ENCODE measurements at places on chromosomes 12 and 14.

- DNase-seq: no peak
These were observed 42.9 kb upstream of the FZD10 start for GRCh38 chr12:130119241-130119861.

- DNase-seq: no peak
These were observed 11.4 kb downstream of the CEP128 start for GRCh38 chr14:80930095-80930494.

GRCh38 chr12:8028267-8028666 lies 4.2 kb upstream of the FOXJ2 start:
- DNase-seq: no peak

- no peak for DNase-seq
These were observed 1.4 kb upstream of the WSCD2 start for GRCh38 chr12:108127654-108128053.

- no peak for DNase-seq
These were observed 280.0 kb upstream of the CRY1 start for GRCh38 chr12:107373238-107373809.

DNA sequence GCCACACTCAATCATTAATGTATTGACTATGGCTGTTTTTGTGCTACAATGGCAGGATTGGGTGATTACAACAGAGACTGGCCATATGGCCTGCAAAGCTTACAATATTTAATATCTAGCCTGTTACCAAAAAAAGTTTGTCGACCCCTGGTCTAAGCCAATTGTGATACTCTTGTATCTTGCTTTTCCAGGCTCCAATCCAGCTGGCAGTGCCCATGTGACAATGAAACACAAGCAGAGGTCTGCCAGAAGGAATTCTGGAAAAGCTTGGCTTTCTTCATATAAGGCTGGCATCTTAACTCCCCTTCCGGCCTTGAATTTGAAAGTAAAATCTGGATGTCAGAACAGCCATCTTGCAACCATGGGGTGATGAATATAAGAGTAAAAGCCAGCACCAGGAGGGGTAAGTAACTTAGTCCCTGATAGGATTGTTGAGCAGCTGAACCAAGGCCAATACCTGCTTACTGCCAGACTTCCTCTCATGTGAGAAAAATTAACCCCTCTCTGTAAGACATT lies 458.7 kb downstream of the TMTC2 start:
- DNase-seq: no peak

GRCh38 chr12:12123036-12123604 lies 52.4 kb downstream of the BCL2L14 start:
- no peak for DNase-seq

DNA sequence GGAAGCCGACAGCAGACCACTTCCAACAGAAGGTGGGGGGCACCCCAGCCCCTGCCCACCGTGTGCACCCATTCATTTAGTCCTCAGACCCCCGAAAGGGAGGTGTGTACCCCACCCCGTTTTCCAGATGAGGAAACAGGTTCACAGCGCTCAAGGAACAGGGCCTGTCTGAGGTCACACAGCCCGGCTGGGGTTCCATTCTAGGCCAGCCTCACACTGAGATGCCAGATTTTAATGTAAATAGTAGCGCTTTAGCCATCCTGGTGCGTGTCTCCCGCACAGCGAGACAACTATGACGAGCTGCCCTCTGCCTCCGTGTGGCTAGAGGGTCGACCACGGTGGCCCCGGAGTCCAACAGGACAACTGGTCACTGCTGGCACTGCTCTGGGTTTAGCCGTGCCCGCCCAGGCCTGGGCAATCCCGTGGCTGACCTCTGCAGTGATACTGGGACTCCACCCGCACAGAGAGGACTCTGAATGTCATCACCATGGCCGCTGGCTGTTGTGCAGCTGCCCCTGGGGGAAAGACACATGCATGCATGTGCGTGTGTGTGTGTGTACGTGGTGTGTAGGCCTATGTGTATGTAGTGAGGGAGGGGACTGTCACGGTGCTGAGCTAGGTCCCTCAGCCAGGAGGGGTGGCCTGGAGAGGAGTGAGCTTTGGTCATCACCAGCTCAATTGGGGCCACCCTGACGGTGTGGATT lies 31.6 kb downstream of the BEGAIN start:
- no peak for DNase-seq

GRCh38 chr14:30528119-30528518 lies 30.8 kb upstream of the G2E3 start:
- no peak for DNase-seq

GRCh38 chr14:103696466-103697071 lies 18.7 kb downstream of the XRCC3 start:
- peak; percentile 59 for DNase-seq

- no peak for DNase-seq
These were observed 170.4 kb upstream of the HIF1A start for GRCh38 chr14:61524936-61525292.

GRCh38 chr14:23079716-23080115 lies 15.2 kb downstream of the ACIN1 start:
- no peak for DNase-seq

DNA sequence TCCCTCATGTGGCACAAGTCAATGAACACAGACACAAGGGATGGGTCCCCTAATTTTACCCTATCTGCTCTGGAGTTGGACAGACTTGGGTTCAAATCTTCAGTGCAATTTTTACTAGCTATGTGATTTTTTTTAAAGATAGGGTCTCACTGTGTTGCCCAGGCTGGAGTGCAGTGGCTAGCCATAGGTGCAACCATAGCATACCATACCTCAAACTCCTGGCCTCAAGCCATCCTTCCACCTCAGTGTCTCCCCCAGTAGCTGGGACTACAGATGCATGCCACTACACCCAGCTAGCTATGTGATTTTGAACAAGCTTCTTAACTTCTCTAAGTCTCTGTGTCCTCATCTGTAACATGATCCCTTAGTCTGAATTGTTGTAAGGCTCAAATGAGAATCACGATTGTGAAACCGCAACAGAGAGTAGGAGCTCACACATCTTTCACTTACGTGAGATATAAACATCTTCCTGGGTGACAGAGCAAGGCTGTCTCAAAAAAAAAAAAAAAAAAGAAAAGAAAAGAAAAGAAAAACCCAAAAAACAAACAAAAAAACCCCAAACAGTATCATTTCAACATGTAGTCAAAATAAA lies 4.7 kb downstream of the CALCOCO1 start:
- DNase-seq: peak; percentile 8

DNA sequence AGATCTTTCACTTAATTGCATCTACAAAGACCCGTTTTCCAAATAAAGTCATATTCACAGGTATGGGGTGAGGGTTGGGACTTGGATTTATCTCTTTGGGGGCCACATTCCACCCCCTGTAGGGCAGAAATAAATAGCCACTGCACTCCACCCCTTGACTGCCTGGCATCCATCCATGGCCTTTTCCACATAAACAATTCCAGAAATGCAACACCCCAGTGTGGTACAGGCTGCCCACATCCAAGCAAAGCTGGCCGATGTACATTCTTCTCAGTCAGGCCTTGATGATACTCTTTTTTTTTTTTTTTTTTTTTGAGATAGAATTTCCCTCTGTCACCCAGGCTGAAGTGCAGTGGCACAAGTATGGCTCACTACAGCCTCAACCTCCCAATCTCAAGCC lies 12.9 kb downstream of the DGLUCY start:
- DNase-seq: no peak

DNA sequence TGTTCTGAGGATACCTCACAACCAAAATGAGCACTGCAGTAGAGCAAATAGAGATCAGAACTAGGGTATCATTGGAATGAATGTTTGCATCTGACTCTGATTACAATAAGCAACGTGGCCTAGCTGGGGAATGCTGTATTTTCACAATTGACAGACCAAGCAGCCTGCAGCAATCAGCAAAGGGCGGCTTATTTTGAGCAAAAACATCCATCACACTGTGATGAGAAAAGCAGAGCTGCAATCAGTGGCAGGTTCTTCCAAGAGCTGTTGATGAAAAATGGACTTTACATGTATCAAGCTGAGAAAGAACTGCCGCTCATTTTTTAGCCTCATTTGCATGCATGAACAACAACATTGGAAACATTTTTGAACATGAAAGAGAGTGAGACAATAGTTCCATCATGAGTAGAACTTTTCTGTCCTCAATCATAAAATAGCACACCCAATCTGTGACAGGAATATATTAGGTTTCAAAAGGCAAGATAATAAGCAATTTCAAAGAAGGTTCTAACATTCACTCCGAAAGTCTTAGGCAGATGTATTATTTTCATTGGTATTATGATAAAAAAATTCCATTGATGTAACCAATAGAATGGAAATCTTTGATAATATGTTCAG lies 249.7 kb upstream of the FBXO33 start:
- no peak for DNase-seq

DNA sequence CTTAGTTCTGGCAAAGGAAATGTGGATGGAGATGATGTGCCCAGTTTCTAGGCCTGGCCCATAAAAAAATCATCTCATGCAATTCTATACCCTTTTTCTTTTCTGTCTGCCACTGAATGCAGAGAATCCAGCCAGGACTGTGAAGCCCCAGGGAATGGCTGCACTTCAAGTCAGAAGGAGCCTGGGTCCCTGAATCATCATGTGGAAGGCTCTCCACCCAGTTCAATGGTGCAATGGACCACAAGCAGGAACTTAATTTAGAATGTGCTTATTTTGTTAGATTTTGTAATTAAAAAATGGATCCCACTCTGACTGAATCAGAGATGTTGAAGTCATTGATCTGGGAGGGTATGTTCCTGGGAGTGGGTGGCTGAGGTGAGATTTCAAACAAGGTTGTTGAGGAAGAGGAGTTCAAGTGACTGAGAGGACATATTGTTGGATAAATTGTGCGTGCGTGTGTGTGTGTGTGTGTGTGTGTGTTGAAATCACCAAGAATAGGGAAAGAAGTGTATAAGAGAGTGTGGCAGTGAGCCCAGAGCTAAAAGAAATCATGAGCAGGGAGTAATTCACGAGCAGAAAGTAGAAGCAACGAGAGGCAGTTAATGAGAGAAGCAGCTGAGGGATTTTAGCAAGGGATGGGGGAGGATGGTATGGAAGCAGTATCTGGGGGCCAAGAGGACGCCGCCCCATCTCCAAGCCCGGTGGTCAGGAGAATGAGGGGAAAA lies 125.4 kb downstream of the TMX1 start:
- DNase-seq: no peak

DNA sequence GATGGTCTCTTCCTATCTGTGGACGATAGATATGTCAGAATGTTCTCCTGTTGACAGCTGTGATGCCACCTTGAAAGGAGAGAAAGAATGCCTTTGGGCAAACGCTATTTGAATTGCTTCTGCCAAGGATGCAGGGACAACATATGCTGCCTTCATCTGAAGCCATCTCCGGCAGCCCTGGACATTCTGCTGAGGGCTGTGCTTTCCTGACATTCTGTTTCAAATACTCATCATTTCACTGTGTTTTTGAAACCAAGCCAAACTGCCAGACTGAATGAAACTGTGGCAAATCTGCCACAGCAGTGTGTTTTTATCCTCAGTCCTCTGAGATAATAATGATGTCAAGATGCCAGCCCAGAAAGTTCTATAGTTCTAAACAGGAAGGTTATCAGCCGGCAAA lies 85.8 kb upstream of the BCAT1 start:
- DNase-seq: no peak

- no peak for DNase-seq
These were observed 38.0 kb downstream of the IQSEC3 start for GRCh38 chr12:104551-105081.

- DNase-seq: no peak
These were observed 70.3 kb downstream of the SPPL3 start for GRCh38 chr12:120833849-120834248.

- no peak for DNase-seq
These were observed 189.7 kb downstream of the ETV6 start for GRCh38 chr12:11839091-11839641.

DNA sequence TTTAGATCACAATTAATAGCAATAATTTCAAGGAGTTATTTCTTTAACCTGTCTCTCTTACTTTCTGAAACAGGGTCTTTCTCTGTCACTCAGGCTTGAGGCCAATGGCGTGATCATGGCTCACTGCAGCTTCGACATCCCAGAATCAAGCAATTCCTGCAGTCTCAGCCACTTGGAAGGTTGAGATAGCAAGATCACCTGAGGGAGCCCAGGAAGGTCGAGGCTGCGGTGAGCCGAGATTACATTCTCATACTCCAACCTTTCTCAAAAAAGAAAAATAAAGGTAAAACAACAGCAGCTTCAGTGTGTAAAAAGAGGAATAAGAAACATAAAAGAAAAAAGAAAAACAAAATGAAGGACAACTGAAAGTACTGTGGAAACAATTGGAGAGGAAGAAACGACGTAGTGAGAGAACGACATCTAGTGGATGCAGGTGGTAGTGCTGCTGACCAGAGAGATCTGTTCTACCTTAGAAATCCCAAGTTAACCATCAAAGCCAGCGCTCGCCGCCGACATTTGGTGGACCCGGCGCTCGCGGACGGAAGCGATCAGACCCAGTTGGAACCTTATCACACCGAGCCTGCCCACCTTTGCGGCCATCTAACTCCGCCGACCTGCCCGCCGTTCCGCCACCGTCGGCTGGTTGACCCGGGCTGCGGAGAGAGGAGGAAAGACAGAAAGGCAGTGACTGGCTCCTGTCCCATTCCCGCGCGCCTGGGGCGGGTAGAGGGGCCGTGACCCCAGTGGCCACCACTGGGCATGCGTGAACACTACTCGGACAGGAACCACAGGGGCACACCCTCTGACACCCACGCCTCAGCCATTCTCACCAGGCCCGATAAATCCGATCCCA lies 196.1 kb downstream of the ALG10 start:
- DNase-seq: peak; percentile 8

- DNase-seq: peak; percentile 43
These were observed 47.6 kb downstream of the DCAF5 start for GRCh38 chr14:69105326-69105725.

DNA sequence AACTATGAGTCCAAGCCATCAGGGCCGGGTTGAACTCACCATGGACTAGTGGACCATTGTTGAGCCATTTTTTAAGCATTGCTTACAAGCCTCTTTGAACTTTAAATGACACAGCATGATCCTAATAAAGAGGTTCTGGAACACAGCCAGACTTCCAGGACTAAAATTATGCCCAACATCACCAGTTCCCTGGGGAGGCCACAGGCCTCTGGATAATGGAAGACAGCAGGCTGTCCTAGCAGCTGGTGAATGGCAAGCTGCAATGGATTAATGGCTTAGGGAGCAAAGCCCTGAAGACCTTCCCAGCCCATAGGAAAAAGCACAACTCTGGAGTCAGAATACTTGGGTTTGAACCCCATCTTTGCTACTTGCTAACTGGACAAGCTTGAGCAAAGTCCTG lies 71.3 kb downstream of the FLRT2 start:
- no peak for DNase-seq

DNA sequence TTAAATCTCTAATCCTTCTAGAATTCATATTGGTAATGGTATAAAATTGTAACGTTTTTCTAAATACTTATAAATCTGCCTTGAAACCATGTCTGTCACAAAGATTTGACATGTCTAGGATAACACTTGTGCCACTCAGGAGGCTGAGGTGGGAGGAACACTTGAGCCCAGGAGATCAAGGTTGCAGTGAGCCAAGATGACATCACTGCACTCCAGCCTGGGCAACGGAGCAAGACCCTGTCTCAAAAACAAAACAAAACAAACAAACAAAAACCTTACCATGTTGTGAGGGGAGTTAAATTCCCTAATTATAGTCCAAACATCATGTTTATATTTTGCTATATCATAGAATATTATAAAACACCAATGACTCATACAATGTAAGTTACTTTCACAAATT lies 317.5 kb upstream of the SOX5 start:
- DNase-seq: no peak

GRCh38 chr12:46790066-46790465 lies 35.7 kb downstream of the SLC38A4 start:
- no peak for DNase-seq

Measured in fibroblast of the conjunctiva (primary cell).